CD8-positive, alpha-beta T cell (primary cell): ENCODE measurements at places on chromosomes 2 and 18. TPM values are rescaled to one million over a fixed set of nuclear protein-coding genes. Genes with fewer than 3 reads are reported as not detected.

Gene ATP8B1
- total RNA-seq = not detected

Gene CD207
- not detected for total RNA-seq

Gene SH3BP4
- 0.22 TPM for total RNA-seq

Gene CRACDL
- 0.84 TPM for total RNA-seq

Gene ACTR3
- total RNA-seq = 121 TPM

GRCh38 chr2:220334871-220335590 lies 707.6 kb downstream of the SLC4A3 start:
- DNase-seq = no peak

- no peak for DNase-seq
Observed at GRCh38 chr2:83894976-83895375, 564.1 kb downstream of the SUCLG1 start.

DNA sequence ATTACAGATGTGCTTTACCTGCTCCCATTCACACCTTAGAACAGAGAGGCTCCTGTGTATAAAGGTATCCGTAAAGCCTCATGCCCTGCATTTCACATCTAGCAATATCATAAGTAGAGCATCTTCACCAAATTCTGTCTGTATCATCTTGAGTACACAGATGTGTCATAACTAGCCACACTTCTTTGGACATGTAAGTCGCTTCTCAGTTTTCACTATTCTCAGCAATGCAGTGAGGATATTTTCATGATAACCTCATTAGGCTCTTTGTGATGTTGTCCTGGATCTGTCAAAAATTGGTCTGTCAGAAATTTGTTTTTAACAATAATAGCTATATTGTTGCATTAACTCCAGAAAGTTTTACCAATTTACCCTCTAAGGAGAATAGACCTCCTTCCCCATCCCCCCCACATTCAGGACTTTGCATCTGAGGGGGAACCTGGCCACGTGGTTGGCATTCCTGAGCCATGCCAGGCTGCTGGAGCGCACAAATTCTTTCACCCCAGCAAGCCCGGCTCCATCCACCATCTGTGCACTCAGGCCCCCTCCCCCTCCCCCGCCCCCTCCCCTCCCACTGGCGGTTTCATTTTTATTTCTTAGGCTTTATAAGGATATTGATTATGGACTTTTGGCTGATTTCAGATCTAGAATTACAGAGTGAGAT lies 34.1 kb downstream of the AGAP1 start:
- no peak for DNase-seq

DNA sequence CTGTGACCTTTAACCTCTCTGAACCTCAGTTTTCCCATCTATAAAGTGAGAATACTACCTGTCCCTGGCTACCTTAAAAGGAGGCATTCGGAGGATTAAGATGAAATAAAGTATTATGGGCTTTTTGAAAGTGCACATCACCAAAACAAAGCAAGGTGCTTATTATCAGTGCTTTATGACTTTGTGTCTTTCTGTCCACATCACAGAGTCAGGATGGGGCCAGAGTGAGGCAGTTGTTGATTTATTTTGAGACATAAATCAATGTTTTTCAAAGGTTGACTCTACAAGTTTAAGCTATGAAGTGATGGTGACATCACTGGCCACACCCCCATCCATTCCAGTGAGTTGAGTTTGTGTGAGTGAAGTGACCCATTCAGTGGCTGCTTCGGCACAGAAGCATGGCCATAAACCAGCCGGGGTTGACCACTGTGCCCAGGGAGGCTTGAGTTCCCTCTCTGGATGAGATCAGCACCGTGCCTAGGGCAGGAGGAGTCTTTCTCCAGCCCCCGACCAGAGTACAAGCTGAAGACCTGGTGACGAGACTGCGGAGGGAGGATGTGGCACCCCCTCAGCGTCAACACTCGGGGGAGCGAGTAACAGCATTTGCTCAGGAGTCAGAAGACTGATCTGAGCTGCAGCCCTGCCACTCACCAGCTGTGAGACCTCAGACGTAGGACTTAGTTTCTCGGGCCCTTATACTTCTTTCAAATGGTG lies 89.0 kb upstream of the PPP1CB start:
- DNase-seq = no peak

- DNase-seq = no peak
Observed at GRCh38 chr2:75523313-75524275, 37.1 kb downstream of the EVA1A start.

DNA sequence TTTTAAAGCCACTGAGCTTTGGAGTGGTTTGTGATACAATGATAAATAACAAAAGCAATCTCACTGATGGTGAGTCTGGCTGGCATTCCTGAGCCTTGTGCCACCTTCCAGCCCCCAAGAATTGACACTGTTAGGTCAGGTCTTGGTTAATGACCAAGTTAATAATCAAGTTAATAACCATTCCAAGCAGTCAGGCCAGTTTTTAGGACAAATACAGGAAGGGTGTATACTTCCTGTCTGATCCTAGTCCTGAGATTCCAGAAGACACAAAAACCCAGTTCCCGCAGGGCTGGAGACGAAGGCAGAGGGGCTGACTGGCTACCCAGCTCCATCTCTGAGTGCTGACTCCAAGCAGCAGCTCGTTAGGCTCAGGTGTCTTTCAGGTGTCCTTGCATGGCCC lies 74.6 kb upstream of the LAPTM4A start:
- DNase-seq = no peak

GRCh38 chr2:8629402-8629801 lies 52.5 kb upstream of the ID2 start:
- no peak for DNase-seq

GRCh38 chr2:198488964-198489363 lies 684.6 kb downstream of the PLCL1 start:
- no peak for DNase-seq

- DNase-seq = no peak
Observed at GRCh38 chr2:7119132-7119835, 202.1 kb downstream of the RNF144A start.
